Central memory CD8-positive, alpha-beta T cell (primary cell): ENCODE measurements at places on chromosomes 7 and 10.

- no peak for DNase-seq
These were observed 89.5 kb downstream of the VPS41 start for GRCh38 chr7:38819463-38819862.

GRCh38 chr10:49668684-49669083, 10.8 kb upstream of the C10orf53 start:
- DNase-seq: no peak

GRCh38 chr7:75596727-75597614, 104.9 kb downstream of the SPDYE5 start:
- DNase-seq: no peak

- DNase-seq: no peak
These were observed 23.9 kb upstream of the HSPB1 start for GRCh38 chr7:76278540-76278939.

- DNase-seq: no peak
These were observed 108.3 kb downstream of the AOAH start for GRCh38 chr7:36615852-36616540.

- no peak for DNase-seq
These were observed 90.5 kb downstream of the PLXNA4 start for GRCh38 chr7:132485600-132486273.

- no peak for DNase-seq
These were observed 5.7 kb upstream of the OR6V1 start for GRCh38 chr7:143046426-143046851.

DNA sequence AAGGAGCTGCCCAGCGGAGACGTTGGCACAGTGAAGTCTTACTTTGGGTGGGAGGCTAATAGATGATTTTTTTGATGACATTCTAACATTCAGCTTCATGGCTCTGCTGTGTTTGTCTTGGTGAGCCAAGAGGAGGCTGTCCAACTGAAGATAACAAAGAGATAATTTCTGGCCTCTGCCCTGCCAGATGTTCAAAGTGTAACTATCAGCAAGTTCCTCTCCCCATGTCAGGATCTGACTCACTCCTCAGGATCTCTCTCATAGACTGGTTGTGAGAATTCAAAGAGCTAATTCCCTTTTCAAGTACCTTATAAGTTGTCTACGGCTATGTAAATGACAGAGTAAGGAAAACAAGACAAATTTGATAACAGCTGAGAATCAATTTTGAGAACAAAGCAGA, 1340.9 kb downstream of the XPNPEP1 start:
- no peak for DNase-seq

DNA sequence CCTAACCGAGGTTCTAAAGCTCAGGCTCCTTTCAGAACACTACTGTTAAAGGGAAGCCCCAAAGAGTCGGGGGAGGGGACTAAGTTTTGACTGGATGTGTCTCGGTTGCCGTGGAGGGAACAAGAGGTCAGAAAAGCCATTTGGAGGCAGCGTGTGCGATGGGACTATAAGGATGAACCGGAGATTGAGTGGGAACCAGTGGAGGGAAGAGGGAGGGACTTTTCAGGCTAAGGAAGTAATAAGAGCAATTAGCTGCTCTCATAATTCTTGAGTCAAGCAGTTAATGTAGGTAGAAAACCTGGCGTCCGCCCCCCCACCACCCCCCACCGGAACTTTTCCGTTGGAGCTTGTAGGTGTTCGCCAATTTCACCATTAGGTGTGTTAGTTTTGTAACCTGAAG, 491 bp upstream of the AKAP9 start:
- no peak for DNase-seq

- DNase-seq: no peak
These were observed 7.5 kb downstream of the KCP start for GRCh38 chr7:128902761-128903585.

DNA sequence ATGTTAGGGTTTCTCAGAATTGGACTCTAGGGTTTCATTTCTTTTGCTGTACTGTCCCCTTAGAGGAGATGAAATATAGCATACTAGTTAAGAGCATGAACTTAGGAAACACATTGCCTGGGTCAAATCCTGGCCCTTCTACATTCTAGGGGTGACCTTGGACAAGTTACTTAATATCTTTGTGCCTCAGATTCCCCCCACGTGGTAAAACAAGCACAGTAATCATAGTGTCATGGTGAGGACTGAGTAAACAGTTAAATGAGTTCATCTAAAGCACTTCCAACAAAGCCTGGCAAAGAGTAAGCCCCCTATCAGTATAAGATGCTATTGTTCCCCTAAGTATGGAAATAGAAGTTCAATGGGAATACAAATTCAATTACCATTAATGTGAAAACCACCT, 5.1 kb downstream of the DPY19L1 start:
- DNase-seq: no peak

- DNase-seq: no peak
These were observed 11.6 kb downstream of the HPS1 start for GRCh38 chr10:98435178-98435577.

DNA sequence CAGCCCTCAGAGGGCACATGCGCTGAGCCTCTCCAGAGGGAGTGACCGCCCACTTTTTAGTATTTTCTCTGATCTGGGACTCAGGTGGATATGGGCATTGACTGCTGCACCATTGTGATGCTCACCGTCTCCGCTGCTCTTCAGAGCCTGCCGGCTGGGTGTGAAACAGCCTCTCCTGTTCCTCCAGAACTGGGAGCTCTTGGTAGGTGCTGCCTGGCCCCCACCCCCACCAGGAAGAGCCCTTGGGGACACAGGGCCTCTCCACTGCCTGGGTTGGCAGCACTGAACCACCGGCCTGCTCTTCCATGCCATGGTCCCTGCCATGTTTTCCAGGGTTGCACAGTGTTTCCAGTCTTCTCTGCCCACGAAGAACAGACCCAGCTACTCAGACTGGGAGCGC, 36.3 kb downstream of the ARHGAP22 start:
- DNase-seq: no peak

- no peak for DNase-seq
These were observed 4.2 kb upstream of the LIPA start for GRCh38 chr10:89255793-89256192.

DNA sequence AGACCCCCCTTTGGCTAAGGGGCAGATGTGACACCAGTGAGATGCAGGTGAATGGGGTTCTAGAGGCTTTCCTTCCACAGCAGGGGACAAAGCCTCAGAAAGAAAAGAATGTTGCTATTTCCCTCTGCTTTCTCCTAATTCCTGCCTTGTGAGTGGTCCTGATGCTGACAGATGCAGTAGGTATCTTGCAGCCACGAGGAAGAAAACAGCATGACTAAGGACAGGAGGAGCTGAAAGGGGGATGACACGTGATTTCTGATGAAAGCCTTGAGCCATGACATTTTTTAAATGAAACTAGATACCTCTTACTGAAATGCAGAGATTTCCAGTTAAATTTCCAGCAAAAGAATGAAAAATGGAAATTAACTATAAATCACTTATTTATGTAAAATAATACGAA, 92.4 kb downstream of the C1GALT1 start:
- no peak for DNase-seq

GRCh38 chr7:41915871-41916270, 213.0 kb upstream of the INHBA start:
- DNase-seq: no peak

DNA sequence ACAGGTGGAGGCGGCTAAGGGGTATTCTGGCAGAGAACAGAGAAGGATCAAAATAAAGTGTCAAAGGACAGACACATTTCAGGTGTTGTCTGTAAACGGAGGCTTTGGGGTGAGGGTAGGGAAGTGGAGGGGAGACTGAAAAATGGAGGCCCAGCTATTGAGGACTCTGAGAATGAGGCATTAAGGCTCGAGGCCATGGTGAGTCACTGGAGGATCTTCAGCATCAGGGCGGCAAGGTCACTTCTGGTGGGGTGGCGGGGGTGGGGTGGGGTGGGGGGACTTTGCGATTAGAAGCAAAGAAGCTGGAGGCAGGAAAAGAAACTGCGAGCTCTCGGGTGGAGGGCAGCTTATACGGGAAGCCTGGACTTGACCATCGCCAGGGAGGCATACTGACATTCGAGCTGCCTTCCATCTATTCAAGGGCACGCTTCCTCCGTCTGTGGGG, 58.4 kb upstream of the PCGF5 start:
- DNase-seq: no peak

DNA sequence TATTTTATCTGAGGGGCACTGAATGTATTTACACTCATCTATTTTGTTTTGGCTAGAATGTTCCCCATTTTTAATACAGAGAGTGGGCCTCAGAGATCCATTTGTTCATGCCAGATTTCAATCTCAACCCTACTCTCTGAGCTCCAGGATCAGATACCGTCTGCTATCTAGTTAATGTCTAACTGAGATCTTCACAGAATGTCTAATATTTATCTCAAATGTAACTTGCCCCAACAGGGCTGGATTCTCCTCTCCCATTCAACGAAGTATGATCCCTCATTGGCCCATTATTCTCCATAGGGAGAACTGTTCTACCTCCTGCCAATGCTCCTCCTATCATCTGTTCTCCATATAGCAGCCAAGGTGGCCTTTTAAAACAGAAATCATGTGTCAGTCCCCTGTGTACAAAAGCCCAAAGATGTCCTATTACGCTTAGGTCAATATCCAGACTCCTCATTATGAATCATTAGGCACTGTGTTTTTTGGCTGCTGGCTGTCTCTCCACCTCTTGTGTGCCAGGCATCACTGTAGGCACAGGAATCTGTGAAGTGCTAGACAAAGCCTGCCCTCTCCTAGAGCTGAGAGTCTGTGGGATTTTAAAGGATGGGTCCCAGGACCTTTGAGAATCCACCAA, 169.3 kb upstream of the AGK start:
- no peak for DNase-seq

GRCh38 chr10:103067956-103068355, 125.1 kb downstream of the NT5C2 start:
- no peak for DNase-seq

DNA sequence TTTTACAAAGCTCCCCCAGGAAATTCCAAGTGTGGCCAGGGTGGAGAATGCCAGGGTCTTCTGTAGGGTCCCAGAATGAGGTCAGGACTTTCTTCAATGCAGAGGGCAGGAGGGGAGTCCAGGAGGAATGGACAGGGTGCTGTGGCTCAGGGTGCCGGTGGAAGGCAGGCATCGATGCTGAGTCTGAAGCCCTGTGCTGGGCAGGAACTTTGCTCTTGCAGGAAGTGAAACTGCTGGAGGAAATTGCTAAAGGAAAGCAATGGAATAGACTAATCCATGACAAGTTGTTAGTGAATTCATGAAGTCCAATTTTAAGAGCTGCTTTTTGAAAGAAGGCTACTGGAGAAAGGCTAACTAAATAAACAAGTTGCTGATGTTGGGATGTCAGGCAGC, 14.8 kb downstream of the PTPRE start:
- no peak for DNase-seq

DNA sequence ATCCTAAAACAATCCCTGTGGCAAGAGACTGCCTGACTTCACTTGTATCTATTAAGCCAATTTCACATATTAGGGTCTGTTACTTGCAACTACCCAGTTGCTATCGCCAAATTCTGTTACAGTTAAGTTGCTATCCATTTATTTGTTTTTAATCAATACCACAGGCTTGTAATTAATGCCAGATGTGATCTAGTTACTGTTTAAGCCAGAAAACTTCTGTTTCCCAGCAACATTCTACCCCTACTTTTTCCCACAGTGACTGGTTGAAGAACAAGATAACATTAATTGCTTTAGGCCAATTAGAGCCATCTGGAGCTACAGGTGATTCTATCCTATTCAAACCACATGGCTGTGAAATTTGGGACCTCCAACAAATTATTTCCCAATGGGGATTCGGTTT, 131.3 kb downstream of the ALOX5 start:
- DNase-seq: no peak

DNA sequence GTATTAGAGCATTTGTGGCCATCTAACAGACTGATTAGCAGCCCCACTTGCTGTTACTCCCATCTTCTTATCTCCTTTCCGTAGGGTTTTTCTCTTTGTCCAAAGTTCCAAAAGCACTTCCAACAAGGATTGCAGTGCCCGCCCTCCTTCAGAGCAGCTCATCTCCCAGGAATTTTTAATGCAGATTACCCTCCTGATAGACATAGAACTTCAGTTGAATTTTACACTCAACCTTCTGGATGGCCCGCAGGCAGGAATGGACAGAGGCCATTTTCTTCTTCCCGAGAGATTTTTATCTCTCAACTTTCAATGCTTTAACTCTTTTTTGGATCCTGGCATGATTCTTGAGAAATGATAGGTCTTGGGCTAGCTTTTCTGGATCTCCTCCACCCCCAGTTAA, 23.3 kb downstream of the PRKG1 start:
- no peak for DNase-seq

- DNase-seq: no peak
These were observed 61.2 kb upstream of the ANTXRL start for GRCh38 chr10:46225597-46225996.

DNA sequence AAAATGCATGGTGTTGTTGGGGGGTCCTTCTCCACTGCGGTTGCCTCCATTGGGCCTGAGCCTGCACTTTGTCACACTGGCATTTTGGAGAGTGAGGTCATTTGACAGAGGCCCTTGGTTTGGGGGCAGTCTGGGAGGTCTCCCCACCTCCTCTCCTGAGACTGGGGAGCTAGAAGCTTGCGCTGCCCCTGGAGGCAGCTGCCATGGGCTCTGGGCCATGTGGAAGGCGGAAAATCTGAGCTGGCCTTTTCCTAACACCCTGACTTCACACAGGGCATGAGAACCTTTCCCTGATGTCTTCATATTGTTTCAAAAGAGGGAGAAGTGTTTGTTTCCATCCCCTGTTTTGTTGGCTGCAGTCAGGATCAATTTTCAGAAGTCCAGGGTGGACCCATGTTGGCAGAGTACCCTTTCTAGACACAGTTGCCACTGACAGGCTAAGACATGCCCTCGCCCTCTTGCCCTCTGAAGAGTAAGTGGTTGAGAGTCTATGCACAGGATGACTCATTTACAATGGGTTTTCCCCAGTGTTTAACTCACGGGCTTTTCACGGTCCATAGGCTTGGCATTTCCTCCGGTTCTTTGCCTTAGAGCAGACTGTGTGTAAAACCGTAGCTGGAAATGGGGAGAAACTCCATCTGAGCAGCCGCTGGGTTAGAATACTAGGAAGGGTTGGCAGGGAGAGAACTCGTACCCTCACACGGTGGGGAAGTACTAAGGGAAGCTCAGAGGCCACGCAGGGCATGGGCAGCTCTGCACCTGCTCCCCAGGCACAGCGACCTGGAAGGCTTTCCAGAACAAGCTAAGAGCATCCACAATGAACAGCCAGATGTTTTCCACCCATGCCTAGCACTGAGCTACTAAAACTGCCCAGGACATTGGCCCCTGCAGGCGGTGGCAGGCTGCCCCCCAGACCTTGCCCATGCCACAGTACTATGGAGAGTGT, 655.0 kb downstream of the SDK1 start:
- DNase-seq: no peak

GRCh38 chr10:103794996-103795395, 60.4 kb downstream of the SH3PXD2A start:
- DNase-seq: no peak

DNA sequence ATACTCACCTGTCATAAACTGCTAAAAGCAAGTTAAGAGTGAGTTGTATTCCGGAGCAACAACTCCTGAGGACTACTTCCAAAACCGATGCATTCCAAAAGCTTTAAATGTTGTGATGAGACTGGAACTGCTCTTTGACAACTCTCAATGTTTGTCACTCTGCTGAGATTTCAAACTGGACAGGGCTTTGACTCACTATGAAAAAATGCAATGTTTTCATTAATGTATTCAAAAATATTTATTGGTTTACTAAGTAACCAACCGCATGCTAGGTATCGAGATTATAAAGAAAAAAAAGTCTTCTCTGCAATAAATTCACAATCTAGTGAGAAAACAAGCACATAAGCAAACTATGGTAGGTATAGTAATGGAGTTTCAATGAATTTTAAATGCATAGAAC, 107.9 kb upstream of the GNAI1 start:
- DNase-seq: no peak

- DNase-seq: no peak
These were observed 450.0 kb upstream of the FZD8 start for GRCh38 chr10:36092116-36092515.
